ENCODE measurements at places on chromosomes 1 and 21. TPM values are rescaled to one million over a fixed set of nuclear protein-coding genes. Genes with fewer than 3 reads are reported as not detected.

The CA6 gene
- total RNA-seq = not detected

The FPGT gene
- total RNA-seq = 16.1 TPM

- no peak for DNase-seq
Observed at GRCh38 chr1:179883040-179883744, 1.1 kb downstream of the TOR1AIP1 start.

- DNase-seq = no peak
Observed at GRCh38 chr1:70980361-70980760, 67.3 kb downstream of the PTGER3 start.

DNA sequence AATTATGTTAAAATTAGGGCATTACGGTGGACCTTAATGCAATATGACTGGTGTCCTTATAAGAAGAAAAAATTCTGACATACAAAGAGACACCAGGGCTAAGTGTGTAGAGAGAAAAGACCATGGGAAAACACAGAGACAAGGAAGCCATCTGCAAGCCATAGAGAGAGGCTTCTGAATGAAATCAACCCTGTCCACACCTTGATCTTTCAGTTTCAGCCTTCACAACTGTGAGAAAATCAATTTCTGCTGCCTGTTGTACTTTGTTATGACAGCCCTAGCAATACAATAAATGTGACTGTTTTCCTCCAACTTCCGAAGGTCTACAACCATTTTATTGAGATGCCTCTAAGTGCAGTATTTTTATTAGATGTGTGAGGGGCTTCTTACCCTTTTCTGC is 1407.2 kb downstream of the MRPL39 start:
- DNase-seq = no peak

The LCE3C gene
- total RNA-seq = not detected

DNA sequence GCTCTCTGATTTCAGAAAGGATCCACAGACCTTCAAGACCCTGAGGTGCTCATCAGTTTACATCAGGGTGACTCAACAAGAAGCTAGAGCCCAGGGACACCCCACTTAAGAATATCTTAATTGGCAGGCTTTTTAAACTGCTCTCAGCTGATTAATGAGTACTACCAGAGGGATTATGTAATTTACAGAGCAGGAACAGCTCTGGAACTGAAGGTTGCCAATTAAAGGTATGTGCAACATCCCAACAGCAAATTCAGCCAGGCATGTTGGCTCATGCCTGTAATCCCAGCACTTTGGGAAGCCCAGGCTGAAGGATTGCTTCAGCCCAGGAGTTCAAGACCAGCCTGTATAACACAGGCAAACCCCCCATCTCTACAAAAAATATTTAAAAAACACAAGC is 295.7 kb downstream of the SETD4 start:
- no peak for DNase-seq

The XCL2 gene
- not detected for total RNA-seq

The PRDM16 gene
- total RNA-seq = not detected

The PDC gene
- total RNA-seq = not detected

GRCh38 chr1:7171574-7171973 is 386.3 kb downstream of the CAMTA1 start:
- no peak for DNase-seq
